ELR (cell line): ENCODE measurements at places on chromosomes 11 and 22.
A peak's percentile ranks its signal among the peaks of the same experiment; 100 is the strongest.

- peak; percentile 91 for DNase-seq
Measured at GRCh38 chr11:130002352-130002845, at the start of gene PRDM10. Gene PRDM10, minus strand, starts transcription at chr11:130002835. Its CDS starts 41,871 bp downstream, at chr11:129960964.

GRCh38 chr11:72683782-72684200 is 9.6 kb upstream of the PDE2A start:
- peak; percentile 55 for DNase-seq

DNA sequence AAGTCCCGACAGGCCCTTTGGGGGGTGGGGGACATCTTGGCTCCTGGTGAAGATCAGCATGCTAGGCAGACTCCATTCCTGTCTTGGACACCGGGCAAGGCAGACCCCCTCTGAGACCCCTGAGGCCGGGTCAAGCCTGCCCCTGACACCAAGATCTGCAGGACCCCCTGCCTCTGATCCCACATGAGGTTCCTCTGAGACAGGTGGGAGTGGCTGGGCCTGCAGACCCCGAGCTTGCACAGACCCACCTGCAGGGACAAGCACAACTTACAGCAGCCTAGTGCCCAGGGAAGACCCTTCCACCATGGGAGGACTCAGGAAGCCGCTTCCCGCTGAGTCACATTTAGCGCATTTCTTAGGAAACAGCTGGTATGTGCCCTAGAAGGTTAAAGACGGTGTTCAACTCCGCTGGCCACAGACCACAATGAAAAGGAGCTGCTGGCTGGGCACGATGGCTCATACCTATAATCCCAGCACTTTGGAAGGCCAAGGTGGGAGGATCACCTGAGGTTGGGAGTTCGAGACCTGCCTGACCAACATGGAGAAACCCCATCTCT is 15.5 kb downstream of the ARVCF start:
- peak; percentile 62 for DNase-seq

GRCh38 chr11:27386181-27386845 is 23.3 kb upstream of the CCDC34 start:
- no peak for DNase-seq

- peak; percentile 85 for DNase-seq
Measured at GRCh38 chr11:118918128-118918685, 7.5 kb downstream of the BCL9L start.

DNA sequence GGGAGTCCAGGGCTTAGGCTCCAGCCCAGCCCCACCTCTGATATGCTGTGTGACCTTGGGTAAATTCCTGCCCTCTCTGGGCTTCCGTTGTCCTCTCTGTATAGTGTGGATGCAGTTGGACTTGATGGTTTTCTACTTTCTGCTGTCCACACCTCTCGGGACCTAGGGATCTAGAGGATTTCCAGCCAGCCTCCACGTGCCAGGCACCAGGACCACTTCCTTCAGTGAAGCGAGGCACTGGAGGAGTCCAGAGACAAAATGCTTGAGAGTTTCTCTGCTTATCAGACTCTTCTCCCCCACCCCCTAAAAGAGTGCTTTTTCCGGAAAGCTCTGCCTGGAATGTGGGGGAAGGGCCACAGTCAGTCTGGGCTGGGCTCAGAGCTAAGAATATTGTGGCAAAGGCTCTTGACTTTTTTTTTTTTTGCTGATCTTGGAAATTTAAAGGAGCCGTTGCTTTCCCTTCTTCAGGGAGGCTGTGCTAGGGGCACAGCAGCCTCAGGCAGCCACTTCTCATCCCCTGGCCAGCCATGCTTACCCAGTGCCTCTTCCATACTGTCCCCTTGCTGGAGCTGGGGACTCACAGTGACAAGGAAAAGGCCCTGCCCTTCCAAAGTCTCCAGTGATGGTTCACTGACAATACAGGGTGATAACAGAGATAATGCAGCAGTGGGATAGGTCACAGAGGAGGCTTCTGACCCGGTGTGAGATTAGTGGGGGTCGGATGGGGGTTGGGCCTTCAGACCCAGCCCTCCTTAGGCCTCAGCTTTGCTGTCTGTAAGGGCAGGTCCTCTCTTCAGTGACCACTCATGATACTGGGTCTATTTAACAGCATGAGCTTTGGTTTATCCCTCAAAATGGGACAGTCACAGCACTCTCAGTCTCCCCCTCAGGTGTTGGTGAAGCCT is 2.9 kb upstream of the SERPINH1 start:
- peak; percentile 29 for DNase-seq

DNA sequence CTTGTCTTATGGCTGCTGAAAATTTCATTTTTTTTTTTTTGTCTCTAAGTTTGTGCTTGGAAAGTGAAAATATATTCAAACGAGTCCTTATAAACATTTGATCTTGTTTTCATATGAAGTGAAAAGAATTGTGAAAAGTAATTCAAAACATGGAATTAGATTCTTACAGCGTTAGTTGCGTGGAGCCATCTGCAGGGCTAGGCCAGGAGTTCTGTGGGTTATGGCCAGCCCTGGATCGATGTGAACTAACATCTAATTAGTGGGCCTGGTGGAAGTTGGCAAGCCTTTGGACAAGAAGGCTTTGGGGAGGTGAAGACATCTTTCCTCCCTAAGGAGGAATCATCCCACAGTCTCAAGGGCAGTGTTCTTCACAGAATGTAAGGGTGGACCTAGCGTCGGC is 37.2 kb downstream of the PARVA start:
- no peak for DNase-seq

DNA sequence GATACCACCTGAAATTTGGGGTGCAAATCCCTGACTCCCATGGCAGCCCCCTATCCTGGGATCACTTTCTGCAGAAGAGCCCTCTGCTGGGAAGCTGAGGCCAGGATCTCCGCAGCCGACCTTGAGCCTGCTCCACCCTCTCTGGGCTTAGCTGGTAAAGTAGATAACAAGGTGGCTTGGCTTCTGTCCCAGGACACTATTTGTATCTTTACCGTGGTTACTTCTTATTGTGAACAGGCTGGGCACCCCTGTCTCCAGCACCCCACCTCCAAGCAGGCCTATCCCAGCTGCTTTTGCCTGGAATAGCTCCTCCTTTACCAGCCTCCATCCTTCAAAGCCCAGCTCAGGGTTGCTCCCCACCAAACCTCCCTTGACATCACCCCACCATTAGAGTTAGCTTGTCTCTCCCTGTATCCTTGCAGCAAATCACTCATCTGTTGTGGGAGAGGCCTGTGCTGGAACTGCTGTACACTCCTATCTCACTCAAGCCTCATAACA is 35.2 kb upstream of the P2RY2 start:
- DNase-seq: no peak

DNA sequence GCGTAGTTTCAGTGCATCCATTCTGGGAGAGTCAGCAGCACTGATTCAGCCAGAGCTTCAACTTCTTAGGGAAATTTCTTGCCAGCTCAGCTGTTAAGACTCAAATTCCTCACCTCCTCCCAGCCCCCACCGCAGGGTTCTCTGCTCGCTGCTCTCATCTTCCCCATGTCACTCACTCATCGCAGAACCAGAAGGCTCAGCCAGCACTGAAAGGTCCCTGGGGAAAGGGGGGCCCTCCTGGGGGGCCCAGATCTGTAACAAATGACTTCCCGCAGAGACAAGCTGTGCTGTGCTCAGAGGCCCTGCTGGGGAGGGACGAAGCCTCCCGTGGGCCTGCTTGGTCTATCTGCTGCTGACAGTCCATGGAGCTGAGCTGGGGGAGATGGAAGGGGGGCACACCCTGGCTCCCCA is 220.6 kb downstream of the NTM start:
- DNase-seq: no peak

DNA sequence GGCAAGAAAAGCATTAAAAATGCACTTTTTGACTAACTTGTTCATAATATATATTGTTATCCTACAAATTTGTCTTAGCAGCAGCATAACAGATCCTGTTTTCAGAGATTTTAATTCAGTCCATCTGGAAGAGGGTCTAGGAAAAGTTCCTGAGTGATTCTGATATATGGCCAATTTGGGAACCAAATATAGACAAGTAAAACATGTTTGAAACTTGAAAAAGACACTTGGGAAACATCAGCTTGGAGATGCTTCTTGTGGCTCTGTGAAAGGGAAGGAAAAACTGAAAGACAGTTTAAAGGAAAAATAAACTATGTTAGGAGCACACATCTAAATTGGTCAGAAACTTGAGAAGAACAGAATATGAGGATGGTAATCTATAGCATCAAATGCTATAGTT is 697.5 kb downstream of the CNTN5 start:
- no peak for DNase-seq

GRCh38 chr22:45259754-45260394 is 19.2 kb upstream of the KIAA0930 start:
- no peak for DNase-seq

DNA sequence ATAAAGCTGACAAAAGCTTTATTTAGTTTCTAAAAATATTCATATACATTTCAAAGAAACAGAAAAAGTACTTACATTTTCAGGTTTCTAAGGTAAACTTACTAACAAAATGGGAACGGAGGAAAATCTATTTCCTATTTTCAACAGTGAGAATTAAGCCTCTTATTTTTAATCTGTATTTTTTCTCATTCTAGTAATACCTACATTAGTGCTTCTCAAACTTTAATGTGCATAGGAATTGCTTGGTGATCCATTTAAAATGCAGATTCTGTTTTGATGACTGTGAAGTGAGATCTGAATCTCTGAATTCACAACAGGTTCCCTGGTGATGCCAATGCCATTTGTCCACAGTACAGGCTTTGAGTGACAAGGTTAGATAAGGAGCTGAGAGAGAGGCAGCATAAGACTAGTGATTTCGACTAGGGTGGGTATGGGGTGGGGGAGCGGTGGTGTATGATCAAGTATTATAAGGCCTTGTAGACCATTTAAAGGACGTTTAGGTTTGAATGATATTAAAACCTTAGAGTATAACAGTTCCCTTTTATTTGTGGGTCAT is 402.8 kb downstream of the CNTN5 start:
- DNase-seq: no peak

- peak; percentile 67 for DNase-seq
Measured at GRCh38 chr11:105670811-105671210, 60.9 kb downstream of the GRIA4 start.

GRCh38 chr11:79437981-79438630 is 2.7 kb downstream of the TENM4 start:
- DNase-seq: peak; percentile 48

DNA sequence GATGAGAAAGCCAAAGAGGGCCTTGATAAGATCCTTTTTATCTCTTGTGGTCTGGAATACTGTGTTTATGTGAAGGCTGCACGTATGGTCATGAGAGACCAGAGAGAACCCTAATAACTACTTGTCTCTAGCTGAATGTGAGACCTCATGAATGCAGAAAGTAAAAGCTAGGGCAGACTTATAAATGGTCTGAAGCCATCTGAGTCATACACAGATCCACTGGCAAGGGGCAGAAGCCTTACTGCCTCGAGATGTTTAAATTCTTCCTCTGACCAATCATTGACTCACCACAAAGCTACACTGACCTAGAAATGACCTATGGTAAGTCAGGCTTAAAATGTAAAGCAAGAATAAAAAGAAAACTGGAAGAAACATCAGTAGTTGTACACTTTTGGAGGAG is 22.7 kb upstream of the OR4B1 start:
- DNase-seq: peak; percentile 84

GRCh38 chr11:47136921-47137320 is 39.8 kb downstream of the ARFGAP2 start:
- no peak for DNase-seq

DNA sequence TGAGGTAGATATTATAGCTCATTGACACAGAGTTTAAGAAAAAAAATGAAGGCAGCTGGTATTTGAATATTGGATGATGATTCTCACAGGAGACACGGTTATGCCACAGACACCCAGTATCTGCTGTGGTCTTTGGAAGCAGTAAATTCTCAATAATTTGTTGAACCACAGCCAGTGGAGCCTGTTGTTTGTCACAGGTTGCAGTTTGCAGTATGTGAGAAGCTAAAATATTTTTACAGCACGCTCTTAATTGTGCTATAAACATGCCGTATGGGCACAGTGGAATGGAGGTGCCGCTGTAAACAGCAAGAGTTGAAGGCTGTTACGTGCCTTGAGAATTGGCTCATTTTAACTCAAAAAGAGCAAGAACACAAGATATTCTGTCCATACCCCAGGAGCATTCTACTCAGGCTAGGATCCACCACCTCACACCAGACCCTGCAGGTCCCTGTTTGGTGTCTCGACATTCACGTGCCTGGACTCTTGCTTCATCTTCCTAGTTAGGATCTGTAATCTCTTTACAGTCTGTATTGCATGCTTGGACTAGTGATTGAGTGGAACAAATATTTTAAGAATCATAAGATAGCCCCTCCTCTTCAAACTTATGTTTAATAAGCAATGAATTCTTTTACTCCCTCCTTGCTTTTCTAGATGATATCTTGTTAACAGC is 94.7 kb upstream of the GAL start:
- DNase-seq: no peak

GRCh38 chr22:21972293-21972779 is 10.3 kb downstream of the TOP3B start:
- DNase-seq: peak; percentile 45

- DNase-seq: no peak
Measured at GRCh38 chr11:125168918-125169456, 4.4 kb downstream of the PKNOX2 start.

- no peak for DNase-seq
Measured at GRCh38 chr11:35631891-35632290, 13.6 kb downstream of the FJX1 start.

- DNase-seq: peak; percentile 51
Measured at GRCh38 chr22:23220485-23221350, 40.4 kb downstream of the BCR start.

DNA sequence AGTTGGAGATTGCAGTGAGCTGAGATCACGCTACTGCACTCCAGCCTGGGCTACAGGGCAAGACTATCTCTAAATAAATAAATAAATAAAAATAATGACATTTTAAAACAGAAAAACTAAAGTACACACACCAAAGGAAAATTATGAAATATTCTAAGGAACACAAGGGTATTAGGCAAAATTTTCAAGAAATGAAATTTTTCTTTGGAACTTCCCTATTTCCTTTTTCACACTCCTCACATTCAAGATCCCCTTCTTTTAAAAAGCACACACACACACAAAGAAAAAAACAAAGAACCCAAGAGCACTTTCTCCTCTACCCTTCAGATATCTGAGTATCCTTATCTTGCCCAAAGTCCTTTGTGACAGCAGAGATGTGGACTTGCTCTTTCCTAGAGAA is 92.8 kb downstream of the CCDC73 start:
- DNase-seq: no peak

DNA sequence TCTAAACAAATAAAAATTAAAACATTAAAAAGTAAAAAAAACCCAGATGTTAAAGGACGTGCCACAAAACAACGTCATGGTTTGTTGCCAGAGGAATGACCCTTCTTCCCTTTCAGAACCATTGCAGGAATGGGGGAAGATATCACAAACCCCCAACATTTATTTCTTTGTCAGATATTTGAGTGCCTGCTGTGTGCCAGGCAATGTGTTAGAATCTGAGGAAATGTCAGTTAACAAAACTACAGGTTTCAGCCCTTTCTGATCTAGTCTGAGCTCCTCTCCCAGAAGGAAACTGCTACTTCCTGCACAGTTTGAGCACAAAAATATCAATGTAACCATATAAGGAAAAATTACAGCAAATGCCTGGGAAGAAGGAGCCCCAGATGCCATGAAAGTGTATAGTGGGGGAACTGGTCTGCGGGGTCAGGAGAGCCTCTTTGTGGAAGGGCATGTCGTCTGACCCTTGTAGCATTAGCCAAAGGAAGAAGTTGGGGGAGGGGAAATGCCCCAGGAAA is 7.1 kb upstream of the NHERF4 start:
- no peak for DNase-seq
